Esophagus squamous epithelium (tissue), 5 donors: ENCODE measurements at places on chromosomes 1 and 21.

DNA sequence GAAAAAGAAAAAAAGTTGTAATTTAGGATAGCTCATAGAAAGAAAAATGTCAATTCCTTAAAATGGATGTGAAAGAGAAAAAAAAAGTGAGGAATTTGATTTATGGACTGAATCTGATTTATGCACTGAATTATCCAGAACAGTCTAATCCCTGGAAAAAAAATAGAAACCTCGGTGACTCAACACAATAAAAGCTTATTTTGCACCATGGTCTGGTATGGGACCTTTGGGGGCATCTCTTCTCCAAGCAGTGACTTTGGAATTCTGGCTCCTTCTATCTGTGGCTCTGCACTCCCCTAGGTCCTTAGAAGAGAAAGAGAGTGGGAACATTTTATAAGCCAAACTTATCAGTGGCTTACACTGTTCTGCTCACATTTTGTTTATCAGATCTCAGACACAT, 471.7 kb upstream of the B3GALT2 start:
- DNase-seq, result no peak

DNA sequence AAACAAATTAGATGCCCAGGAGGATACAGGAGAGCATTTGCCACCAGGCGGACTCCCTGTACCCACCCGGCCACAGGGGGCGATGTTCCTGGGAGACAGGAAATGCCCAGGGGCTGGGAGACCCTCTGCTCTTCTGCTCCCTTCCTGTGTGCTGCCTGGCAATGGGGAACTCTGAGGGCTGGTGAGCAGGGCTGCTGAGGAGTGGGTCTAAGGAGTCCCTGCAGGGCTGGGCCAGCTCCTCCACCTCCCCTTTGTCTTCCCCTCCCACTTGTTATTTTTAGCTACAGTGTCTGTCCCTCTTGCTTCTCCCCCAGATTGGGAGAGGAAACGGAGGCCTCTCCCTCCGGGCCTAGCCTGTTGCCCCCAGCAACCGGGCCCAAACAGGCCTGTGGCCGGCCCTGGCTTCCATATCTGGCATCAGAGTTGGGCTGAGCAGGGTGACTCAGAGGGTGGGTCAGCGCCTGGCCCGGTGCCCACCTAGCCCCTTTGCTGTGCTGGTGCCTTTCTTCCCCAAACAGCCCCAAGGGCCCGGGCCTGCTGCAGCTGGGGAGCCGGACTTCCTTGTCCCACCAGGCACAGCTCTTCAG, 11.6 kb downstream of the LMNA start:
- DNase-seq, result peak; percentile 42

DNA sequence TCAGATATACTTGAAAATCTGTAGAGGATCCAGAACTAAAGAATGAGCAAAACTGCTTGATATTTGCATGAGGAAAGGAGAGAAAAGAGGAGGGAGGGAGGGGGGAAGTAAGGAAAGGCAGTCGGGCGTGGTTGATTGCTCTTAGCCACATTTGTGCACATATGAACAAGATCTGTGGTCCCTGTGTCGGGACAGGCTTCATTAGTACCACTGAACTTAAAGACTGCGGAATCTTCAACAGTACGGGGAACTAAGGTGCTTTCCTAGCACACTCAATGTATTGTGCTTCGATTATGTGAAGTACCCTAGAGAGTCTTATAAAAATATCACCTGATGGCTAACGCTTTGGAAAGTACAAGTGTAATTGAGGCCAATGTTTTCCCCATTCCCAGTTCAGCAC, 59.9 kb downstream of the ZBTB18 start:
- DNase-seq, result no peak

- DNase-seq, result no peak
These were observed 651.4 kb downstream of the ADGRL2 start for GRCh38 chr1:82452096-82452495.

GRCh38 chr21:39332175-39332574, 16.7 kb downstream of the HMGN1 start:
- DNase-seq, result no peak

GRCh38 chr1:58812468-58812867, 28.6 kb upstream of the JUN start:
- no peak for DNase-seq

GRCh38 chr1:228136901-228137300, 3.2 kb upstream of the GUK1 start:
- no peak for DNase-seq

DNA sequence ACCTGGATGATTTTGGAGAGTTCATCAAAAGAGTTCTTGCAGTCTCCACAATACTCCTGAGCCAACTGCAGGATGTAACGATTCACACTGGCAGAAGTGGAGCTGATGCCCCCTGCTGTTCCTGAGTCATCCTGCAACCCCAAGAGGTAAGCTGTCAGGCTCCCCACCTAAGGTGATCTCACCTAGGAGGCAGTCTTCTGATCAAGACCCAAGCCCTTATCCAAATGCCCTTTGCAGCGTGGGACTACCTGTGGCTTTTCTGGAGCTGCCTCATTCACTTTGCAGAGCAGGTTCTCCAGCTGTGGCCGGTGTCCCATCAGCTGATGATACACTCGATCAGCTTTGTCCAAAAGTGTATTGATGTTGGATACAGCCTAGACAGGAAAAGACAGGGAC, 96.4 kb downstream of the UBR4 start:
- no peak for DNase-seq

- no peak for DNase-seq
These were observed 192.3 kb downstream of the SLC45A1 start for GRCh38 chr1:8510041-8510823.

DNA sequence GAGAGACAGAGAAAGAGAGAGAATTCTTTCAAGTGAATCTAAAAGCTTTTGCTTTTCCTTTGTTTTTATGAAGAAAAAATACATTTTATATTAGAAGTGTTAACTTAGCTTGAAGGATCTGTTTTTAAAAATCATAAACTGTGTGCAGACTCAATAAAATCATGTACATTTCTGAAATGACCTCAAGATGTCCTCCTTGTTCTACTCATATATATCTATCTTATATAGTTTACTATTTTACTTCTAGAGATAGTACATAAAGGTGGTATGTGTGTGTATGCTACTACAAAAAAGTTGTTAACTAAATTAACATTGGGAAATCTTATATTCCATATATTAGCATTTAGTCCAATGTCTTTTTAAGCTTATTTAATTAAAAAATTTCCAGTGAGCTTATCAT, 117.6 kb downstream of the PTPRC start:
- DNase-seq, result no peak

DNA sequence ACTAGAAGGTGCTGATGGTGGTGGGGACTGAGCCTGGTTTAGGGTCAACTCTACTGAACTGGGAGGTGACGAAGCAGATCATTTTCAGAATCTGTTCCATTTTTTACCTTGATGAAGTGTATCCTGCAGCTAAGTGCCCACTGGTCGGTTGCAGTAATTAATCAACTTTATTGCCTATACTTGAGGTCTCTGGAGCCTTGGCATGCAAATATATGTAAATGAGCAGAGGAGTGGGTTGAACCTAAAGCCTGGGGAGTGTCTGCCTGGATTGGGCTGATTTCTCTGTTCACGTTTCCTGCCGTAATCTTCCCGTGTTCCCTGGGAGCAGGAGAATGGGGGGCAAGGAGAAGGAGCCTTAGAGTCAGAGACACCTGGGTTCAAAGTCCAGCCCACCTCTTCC, 286.8 kb downstream of the PTPRU start:
- DNase-seq, result no peak

GRCh38 chr1:19596065-19596713, 47.9 kb upstream of the NBL1 start:
- DNase-seq, result no peak

GRCh38 chr1:113125517-113125916, 52.5 kb downstream of the LRIG2 start:
- no peak for DNase-seq

GRCh38 chr1:101757985-101758384, 238.7 kb downstream of the OLFM3 start:
- no peak for DNase-seq

GRCh38 chr1:208542309-208542708, 298.1 kb upstream of the PLXNA2 start:
- no peak for DNase-seq
